ENCODE measurements at places on chromosomes 1 and 21.

- DNase-seq, result no peak
Measured at GRCh38 chr1:207978441-207978840, 67.5 kb upstream of the CD34 start.

GRCh38 chr1:206503591-206504362, 3.6 kb upstream of the RASSF5 start:
- peak; percentile 50 for DNase-seq

GRCh38 chr1:219173434-219173757, 282 bp upstream of the LYPLAL1 start:
- no peak for DNase-seq

DNA sequence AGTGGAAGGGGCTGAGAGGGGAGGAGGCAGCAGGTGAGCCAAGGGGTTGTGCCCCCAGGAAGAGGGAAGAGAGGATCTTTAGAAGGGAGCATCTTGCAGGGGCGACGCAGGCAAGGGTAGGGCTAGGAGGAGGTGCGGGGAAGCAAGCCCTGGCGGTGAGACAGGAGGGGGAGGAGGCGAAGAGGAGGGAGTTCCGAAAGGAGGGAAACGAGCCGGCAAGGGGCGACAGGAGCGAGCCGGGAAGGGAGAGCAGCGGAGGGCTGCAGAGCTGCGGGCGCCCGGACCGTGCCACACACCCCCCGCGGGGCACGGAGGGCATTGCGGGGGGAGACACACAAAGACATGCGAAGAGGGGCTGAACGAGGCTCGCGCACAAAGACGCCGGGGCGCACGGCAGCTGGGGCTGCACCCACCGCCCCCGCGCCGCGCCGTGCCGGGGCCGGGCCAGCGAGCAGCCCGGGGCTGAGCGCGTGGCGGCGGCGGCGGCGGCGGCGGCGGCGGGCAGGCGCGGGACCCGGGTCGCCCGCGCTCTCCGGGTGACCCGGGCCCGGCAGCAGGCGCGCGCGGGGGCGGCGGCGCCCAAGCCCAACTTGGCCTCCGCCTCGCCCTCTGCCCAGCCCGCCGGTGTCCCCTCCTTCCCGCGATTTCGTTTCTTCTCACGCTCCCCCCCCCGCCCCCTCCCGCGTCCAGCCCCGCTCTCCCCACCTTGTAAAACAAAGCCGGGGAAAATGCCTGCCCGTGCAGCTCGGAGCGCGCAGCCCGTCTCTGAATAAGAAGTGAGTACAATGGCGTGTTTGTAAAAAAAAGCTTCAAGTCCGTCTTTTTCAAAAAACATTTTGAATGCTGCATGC, at the start of gene KCNK2:
TSS of gene KCNK2 (plus strand) at position 206 of the 851 bp plus-strand sequence. CDS start 649 bp downstream, outside the sequence.
- no peak for DNase-seq

DNA sequence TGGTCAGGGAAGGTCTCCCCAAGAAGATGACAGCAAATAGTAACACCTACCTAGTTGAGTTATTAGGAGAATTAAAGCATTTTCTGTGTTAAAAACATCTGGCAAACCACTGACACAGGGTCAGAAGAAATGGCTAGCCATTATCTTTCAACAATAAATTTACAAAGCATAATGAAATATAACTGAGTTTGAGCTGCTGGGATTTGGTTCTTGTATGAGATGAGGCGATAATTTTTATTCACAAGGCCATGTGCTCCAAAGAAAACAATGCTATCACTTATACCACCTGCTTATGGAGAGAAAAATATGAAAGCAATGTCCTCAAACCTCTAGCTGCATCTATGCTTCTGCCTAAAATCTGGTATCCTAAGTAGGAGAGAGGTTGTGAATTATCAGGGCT, 202.3 kb downstream of the CRB1 start:
- no peak for DNase-seq

Data from stimulated activated CD4-positive, alpha-beta T cell treated with anti-CD3 and anti-CD28 coated beads, Interleukin-2, amount 100 ng/mL, for 48 hours (primary cell).